A549 (cell line): ENCODE measurements at places on chromosomes 16 and 17.

DNA sequence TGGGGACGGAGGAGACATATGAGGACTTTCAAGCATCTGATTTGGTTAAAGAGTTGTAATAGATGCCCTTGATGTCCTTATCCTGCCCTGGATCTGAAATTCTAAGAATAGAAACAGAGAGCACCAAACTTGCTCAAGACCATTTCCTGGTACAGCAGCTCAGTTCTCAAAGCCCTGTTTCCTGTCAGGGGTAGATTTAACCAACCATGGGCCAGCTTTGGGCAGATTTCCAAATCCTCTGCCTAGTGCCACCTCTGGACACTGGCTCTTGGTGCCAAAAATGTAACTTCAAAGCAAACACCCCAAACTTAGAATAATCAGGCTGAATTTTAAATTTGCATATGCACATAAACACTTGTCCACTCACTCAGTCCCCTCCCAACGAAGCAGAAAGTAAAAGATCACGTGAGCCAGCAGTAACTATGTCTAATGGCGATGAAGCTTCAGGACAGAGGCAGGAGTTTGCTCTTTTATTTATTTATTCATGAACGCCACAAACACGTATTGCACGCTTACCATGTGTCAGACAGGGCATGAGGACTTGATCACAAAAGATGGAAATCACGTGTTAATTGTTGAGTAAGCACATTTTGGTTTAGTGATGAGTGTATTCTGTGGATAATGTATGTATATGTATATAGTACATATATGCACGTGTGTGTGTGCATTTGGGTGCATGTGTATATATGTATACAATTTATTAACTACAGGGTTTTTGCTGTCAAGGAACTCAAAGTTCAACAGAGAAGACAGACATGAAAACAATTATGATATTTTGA lies 23.1 kb upstream of the SDK2 start:
- no peak for DNase-seq

- no peak for DNase-seq
Observed at GRCh38 chr17:81247339-81247990, 8.3 kb downstream of the NDUFAF8 start.

- DNase-seq = peak; percentile 44
Observed at GRCh38 chr17:49076573-49077384, 55.8 kb upstream of the B4GALNT2 start.

GRCh38 chr17:70239391-70239826 lies 70.1 kb downstream of the KCNJ2 start:
- no peak for DNase-seq

DNA sequence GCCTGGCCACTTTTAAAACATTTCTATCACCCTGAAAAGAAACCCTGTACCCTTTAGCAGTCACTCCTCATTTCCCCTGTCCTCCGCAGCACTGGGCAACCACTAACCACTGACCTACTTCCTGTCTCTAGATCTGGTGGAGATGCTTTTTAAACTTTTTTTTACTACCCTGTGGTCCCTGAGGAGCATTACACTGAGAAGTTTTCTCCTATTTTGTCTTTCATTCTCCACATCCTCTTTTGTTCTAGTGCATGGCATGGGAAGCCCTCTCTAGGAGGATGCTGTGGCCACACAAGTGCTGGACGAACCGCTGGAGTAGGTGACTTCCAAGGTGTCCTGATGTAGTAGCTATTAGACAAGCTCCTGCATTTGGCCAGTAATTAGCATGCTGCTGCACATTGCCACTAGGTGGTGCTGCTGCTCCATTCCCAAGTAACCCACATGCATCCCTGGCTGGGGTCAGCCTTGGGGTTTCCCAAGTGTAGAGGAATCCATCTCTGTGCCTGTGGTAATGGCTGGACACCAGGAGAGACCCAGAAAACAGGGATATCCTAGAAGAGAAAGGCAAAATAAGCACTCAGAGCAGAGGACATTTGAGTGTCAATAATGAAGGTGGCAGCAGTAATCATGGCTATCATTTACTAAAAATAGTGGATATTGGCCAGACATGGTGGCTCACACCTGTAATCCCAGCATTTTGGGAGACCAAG lies 143.8 kb upstream of the CRHR1 start:
- peak; percentile 88 for DNase-seq

DNA sequence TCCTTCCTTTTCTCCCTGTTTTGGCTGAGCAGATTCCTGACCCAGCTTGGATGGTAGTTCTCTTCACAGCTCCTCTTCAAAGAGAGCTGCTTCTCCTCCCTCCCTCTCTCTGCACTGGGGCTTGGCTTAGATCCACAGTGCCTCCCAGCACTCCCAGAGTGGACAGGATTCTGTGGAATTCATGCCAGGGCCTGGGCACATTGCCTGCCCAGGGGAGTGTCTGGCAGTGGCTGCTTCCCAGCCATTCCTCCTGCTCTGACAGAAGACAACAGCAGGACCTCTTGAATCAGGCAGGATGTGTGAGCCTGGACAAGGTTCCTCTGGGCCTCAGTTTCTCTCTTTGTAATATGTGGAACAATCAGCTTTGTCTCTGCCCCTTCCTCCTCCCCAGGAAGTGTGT lies 4.5 kb upstream of the MMP28 start:
- DNase-seq = peak; percentile 46

GRCh38 chr17:50855708-50856330 lies 10.3 kb downstream of the TOB1 start:
- no peak for DNase-seq

DNA sequence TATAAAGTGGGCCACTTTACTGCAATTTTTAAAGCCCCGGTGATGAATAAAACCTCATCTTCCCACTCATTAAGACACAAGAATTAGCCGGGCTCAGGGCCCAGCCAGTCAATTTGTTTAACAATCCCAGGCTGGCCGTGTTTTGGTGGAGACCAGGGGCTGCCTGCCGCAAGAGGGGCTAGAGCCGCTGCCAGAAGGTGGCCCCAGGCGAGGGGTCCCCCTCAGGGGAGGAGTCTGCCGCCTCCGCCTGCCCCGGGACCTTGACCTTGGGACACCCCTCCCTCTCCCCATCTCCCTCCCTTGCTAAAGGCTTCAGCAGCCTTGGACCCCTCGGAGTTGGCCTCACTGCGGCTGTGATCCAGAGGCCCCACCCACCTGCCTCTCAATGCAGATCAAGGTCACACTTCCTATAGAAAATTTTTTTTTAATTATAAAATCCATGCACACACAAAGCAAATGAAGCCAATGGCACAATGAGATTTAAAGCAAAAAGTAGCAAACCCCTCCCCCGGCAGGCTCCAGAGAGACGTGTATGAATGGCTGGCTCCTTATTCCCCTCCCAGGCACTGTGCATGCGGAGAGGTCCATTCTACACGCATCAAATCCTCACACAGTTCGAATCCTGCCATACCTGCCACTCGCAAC lies 23.0 kb upstream of the SLC38A10 start:
- DNase-seq = no peak

- DNase-seq = peak; percentile 85
Observed at GRCh38 chr17:30344283-30345088, 10.6 kb upstream of the TMIGD1 start.

- DNase-seq = peak; percentile 35
Observed at GRCh38 chr16:74449470-74449869, 28.2 kb upstream of the CLEC18B start.

- no peak for DNase-seq
Observed at GRCh38 chr17:3512505-3513171, 36.8 kb downstream of the ASPA start.

DNA sequence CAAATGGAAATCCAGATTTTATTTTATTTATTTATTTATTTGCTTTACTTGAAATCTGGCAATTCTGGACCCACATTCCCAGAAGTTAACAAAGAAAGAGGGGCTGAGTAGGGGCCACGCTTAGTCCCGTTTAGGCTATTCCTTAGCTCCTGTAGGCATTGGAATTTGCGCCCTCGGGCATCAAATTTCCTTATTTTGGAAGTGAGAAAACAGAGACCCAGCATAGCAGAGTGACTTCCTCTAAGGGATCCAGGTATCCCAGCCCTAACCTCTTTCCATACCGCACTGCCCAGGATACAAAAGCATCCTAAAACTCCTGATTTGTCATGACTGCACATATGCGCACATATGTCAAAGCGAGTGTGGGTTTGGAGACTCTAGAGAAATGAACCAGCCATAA lies 19.0 kb upstream of the SMG1 start:
- no peak for DNase-seq

DNA sequence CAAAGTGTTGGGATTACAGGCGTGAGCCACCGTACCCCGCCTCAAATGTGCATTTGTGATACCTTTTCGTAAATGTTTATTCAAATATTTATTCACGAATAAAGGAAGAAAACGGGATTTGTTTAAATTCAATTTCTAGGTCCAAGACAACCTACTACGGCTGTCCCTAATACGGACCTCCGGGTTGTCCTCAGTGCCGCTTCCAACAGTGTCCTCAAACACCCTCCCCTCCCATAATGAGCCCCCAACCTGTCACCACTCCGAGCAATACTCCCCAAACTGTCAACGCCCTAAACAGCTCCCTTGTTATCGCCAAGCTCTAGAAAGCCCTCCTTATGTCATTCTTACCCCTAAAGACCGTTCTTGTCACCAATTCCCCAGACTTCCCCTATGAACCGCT lies 539 bp upstream of the GABARAPL2 start:
- DNase-seq = no peak

DNA sequence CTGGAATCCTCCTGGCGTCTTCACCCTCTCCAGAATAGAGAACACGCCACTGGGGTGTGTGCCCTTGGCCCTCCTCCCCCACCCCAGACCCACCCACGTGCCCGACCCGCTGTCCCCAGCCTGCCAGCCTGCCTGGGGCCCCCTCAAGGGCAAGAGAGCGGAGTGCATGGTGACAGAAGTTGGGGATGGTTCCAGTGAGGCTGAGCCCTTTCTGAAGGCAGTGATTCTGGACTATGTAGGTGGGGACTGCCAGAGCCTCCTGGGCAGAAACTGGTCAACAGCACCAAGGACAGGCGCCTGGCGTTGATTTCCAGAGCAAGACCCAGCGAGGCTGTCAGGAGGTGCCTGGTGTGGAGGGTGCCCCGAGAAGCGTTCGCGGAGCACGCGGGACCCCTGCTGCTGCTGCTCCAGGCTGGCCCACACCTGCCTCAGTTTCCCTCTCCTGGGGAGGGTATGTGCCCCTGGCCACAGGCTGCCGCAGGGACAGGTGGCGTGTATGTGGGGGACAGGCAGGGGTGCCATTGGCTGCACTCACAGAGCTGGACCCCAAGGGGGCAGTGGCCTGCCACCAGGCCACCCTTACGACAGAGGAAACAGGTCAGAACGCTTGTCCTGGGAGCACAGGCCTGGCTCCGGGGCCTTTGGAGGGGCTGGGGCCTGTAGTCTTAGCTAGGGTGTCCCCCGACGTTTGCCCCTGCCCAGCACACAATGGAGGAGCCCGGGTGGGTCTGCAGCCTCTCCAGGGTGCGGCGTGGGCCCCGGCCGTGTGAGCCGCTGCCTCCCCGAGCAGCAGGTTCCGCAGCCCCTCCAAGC lies 1.2 kb downstream of the SSTR5 start:
- no peak for DNase-seq

DNA sequence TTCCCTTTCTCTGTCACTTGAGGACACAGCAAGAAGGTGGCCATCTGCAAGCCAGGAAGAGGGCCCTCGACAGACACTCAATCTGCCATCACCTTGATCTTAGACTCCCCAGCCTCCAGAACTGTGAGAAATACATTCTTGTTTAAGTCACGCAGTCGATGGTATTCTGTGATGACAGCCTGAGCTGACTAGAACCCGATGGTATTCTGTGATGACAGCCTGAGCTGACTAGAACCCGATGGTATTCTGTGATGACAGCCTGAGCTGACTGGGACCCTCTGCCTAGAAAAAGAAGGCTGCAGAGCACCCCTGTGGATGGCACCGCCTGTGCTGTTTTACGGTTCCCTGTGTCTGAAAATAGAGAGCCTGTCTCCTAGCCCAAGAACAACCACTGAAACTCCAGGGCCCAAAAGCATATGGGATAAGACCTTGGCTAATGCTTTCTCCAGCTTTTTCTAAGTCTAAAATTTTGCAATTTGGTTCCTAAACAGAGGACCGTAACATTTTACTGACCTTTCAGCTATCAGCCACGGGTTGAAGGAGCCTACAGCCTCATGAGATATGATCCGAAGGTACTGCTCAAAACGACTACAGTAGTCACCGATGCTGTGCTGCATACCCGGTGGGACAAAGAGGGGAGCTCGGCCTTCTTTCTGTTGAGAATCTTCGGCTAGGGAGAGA lies 33.1 kb upstream of the PITPNM3 start:
- no peak for DNase-seq

DNA sequence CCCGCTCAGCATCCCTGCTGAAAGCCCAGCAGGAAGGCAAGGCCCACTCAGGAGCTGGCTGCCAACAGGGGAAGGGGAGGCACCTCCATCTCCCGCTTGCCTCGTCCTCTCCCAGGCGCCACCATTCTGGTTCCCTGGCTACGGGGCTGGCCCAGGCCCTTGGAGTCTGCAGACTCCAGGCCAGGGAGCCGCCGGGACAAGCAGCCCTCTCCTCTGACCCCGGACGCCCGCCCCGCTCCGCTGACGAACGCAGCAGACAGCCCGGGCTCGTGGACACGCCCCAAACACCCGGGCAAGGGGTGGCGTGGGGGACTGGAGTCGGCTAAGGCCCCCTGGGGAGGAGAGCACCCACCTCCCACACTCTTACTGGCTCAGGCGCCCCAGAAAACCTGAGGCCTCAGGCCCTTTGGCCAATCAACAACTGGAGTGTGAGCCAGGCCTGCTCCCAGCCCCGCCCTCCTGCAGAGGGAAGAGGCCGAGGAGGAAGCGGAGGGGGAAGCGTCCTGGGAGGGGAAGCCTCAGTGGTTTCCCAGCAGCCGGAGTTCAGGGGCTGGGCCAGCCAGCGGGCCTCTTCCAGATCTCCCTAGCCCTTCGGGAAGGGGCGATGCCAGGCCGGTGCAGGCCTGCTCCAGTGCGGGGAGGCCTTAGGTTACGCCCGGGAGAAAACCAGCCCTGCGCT lies 4.2 kb downstream of the MNT start:
- peak; percentile 98 for DNase-seq

- no peak for DNase-seq
Observed at GRCh38 chr17:20273741-20274500, 193.4 kb downstream of the LGALS9B start.

- DNase-seq = no peak
Observed at GRCh38 chr16:68373528-68374245, 62.9 kb downstream of the PRMT7 start.

DNA sequence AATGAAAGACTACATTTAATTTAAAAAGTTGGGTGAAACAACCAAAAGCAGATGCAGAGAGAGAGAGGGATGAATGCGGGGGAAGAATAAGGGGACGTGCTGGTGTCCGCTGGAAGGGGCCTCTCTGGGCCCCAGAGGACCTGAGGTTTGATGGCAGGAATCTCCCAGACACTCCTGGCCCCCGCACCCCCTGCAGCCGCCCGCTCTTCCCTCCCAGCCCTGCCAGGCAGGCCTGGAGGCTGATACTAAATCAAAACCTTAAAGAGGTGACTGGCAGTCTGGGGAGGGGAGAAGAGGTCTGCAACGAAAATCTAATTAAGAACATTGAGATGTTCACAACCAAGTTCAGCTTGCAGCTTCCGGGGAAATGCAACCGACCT lies 2.4 kb downstream of the FOXL1 start:
- DNase-seq = no peak

- no peak for DNase-seq
Observed at GRCh38 chr17:33689725-33690124, 396.6 kb upstream of the ASIC2 start.
